ENCODE measurements at places on chromosomes 7 and 10. TPM values are rescaled to one million over a fixed set of nuclear protein-coding genes. Genes with fewer than 3 reads are reported as not detected.

- DNase-seq: no peak
These were observed 3.0 kb downstream of the PI4K2A start for GRCh38 chr10:97643441-97643985.

- DNase-seq: no peak
These were observed 20.2 kb upstream of the FOXK1 start for GRCh38 chr7:4661871-4662270.

DNA sequence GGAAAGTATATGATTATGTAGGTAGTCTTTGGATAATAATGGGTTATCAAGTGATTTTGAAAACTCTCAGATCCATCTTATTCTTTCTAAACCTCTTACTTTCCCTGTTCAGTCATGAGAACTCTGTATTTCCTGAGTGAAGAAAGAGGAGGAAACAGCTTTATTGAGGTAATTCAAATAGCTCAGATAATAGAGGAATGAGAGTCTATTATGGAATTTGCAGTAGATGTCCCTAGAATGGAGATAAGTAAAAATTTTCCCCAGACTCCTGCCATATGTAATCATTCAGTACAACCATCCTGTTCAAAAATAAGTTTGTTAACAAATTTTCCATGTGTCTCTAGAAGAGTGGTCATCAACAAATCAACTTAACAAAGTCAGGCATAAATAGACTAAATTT, 36.4 kb downstream of the EPDR1 start:
- no peak for DNase-seq

DNA sequence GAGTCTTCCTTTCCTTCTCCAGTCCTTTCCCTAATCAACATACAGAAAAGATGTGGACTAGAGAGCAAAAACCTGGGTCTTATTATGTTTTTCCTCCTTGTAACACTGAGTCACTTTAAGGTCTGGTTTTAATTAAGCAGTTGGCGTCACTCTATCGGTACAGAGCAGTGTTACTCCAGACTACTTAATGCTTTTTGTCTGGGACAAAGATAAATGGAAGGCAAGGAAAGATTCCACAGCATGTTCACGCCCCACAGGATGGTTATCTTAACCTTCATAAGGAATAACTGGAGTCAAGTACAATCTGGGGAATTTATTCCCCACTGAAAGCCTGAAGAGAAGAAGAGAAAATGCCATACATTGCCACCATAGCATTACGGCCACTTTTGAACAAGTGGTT, 145.7 kb downstream of the ELAPOR2 start:
- DNase-seq: no peak

GRCh38 chr7:37531225-37531624, 82.6 kb upstream of the ELMO1 start:
- no peak for DNase-seq

DNA sequence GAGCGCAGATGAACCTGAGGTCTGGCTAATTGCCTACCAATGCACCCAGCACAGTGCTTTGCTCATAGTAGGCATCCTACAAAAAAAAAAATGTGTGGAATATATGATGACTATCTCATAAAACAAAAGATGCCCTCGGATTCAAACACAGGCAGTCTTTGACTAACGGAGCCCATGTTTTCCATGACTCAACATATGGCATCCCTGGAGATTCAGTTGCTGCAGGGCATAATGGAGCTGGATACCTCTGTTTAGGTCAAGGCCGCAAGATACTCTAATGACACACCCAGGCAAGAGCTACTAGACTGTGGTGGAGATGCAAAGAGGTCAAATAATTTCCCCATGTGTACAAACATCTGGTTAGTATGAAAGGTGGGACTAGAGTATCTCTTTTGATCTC, 16.3 kb downstream of the CUBN start:
- DNase-seq: no peak

- no peak for DNase-seq
These were observed 14.8 kb downstream of the YKT6 start for GRCh38 chr7:44215531-44215930.

DNA sequence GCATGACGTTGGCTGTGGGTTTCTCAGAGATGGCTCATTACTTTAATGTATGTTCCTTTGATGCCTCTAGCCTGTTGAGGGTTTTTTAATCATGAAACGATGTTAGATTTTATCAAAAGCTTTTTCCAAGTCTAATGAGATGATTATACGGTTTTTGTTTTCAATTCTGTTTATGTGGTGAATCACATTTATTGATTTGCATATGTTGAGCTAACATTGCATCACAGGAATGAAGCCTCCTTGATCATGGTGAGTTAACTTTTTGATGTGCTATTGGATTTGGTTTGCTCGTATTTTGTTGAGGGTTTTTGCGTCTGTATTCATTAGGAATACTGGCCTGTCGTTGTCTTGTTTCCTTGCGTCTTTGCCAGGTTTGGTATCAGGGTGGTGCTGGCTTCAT, 52.3 kb upstream of the PTPN12 start:
- DNase-seq: no peak

DNA sequence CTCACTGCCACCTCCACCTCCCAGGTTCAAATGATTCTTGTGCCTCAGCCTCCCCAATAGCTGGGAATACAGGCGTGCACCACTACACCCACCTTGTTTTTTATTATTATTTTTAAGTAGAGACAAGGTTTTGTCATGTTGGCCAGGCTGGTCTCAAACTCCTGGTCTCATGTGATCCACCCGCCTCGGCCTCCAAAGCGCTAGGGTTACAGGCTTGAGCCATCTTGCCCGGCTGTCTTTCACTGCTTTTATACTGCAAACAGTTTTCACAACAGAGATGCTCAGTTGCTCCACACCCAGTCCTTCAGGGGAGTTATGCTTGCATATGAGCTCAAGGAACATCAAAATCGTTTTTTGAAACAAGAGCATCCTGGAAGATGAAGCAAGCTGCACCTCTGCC, 1.3 kb upstream of the PRR15 start:
- DNase-seq: no peak

GRCh38 chr7:158955932-158956804, 99.8 kb downstream of the DYNC2I1 start:
- DNase-seq: no peak

GRCh38 chr10:78721231-78721630, 347.5 kb upstream of the ZMIZ1 start:
- no peak for DNase-seq

DNA sequence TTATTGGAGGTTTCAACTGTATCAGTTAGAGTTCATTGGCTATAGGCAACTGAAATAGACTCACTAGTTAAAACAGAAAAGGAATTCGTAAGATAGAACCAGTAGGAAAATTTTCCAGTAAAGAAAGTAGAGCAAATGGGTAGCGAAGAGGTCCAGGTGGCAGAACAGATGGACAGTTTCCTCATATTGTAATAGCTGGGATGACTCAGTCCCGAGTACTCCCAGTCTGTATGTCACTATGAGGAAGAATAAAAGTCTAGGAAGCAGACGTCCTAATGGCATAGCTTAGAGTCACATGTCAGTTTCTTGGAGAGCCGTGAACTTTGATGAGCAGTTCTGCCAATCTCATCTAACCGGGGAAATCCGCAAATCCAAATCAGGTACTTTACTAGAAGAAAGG, 95.3 kb downstream of the RNF32 start:
- no peak for DNase-seq

GRCh38 chr10:11150231-11150731, 132.6 kb downstream of the CELF2 start:
- DNase-seq: no peak

DNA sequence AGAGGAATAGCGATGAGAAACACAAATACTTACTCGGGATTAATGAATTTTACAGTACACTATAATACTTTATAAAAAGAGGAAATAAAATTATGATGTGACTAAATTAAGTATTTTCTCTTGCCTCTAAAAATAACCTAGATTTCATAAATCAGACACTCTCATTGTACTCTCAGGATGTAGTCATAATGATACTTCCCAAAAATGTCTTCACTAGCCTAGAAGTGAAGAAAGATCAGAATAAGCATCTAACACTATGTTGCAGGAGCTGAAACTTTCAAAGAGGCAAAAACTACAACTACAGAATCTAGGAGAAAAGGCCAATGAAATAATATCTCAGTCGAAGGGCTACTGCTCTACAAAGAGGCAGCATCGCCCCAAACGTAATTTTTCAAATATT, 49.4 kb downstream of the DNAJC1 start:
- DNase-seq: no peak

DNA sequence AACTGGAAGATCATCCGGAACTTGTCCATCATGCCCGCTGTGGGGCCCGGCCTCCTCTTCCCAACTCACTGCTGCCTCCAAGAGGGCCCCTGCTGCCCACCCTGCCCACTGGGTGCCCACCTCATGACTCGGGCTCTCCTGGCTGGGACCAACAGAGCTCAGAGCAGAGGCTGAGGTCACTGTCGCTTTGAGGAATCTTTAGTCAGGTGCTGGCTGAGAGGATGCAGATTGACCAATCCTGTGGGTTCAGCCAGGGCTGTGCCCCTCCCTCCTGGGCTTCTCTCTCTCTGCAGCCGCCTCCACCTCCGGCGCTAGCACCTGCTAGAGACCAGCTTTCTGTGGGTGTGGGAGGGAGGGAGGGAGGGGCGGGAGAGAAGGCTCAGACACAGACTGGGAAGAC, at the start of gene CALHM1:
TSS of gene CALHM1 (minus strand) at position 181 of the 400 bp plus-strand sequence. CDS start at position 32, 149 bp downstream.
- DNase-seq: no peak

Gene HDAC9
- total RNA-seq: 6.4 TPM

Gene FGFBP3
- 0.91 TPM for total RNA-seq

Gene LZTS2
- total RNA-seq: 12.4 TPM

Gene GRM3
- total RNA-seq: not detected

Gene AGR2
- total RNA-seq: 14.9 TPM

Gene CYP2C9
- total RNA-seq: 0.38 TPM

All from pancreas (tissue), 10 donors.